ENCODE measurements at places on chromosomes 16 and 17. TPM values are rescaled to one million over a fixed set of nuclear protein-coding genes. Genes with fewer than 3 reads are reported as not detected.

The AANAT gene
- total RNA-seq: not detected

The OVCA2 gene
- total RNA-seq: 48.4 TPM

The ZG16 gene
- total RNA-seq: not detected

The EFCAB5 gene
- total RNA-seq: 1.1 TPM

The TP53TG3F gene
- not detected for total RNA-seq

The LPO gene
- not detected for total RNA-seq

The AGRP gene
- total RNA-seq: not detected

Measured in bladder microvascular endothelial cell (primary cell).